SHP77 treated with DMSO at 0.1 percent for 48 hours (cell line): ENCODE measurements at places on chromosomes 1 and 21.

- DNase-seq: peak; percentile 73
Measured at GRCh38 chr21:25583370-25584130, 23.7 kb downstream of the MRPL39 start.

- peak; percentile 60 for DNase-seq
Measured at GRCh38 chr1:67532452-67533216, 102.4 kb upstream of the SERBP1 start.

DNA sequence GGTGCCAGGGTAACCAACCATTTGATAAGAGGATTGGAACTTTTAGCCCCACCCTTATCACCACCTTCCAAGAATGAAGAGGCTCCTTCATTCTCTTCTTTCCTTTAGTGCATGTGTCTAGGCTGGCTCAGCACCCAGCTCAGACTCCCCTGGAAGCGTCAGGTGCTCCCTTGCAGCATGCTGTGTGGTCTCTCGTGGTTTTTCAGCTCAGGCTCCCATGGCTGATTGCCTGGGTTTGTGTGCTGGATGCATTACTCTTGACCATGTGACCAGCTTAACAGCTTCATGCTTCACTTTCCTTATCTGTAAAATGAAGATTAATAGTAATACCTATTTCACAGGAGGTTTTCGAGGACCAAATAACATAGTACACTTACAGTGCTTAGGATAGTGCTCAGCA is 198.4 kb downstream of the HHAT start:
- no peak for DNase-seq

GRCh38 chr1:10753299-10753698 is 43.1 kb downstream of the CASZ1 start:
- no peak for DNase-seq

GRCh38 chr1:183030053-183030452 is 6.8 kb downstream of the LAMC1 start:
- DNase-seq: no peak

DNA sequence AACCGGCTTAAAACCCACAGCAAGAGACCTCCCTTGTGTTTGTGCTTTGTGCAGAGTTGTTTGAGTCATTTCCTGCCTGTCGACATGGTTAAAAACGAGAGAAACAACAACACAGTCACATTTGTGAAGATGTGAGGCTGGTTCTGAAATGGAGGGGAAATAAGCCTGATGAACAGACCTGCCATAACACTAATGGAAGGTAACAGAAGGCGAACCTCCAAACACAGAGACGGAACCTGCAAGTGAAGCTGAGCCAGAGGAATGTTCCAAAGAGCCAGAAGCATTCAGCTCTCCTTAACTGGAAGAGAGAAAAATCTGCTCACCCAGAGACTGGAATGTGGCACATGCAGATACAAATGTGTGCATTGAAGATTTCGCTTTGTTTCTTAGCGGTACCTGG is 53.2 kb upstream of the RAVER2 start:
- no peak for DNase-seq

- no peak for DNase-seq
Measured at GRCh38 chr1:17109892-17110554, 9.2 kb downstream of the PADI2 start.

DNA sequence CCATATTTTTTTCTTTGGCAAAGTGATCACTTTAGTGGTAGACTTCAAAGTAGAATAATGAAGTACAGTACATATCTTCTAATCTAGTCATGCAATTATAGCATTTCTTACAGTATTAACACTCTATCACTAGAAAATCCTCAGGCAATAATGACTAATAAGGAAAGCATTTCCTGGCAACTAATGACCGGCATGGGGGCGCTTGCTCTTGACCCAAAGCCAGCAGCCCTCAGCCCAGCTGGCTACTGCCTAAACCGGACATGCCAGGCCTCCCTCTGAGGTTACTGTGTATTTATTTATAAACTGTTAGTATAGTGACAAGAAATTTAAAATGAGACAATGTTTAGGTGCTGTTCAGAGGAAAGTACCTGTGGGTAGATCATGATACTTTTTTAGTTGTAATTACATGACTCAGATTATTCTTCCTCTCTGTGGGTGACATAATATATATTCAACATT is 633.8 kb downstream of the PTPRC start:
- no peak for DNase-seq
